ENCODE measurements at places on chromosomes 13 and 19.
A peak's percentile ranks its signal among the peaks of the same experiment; 100 is the strongest.

- DNase-seq = peak; percentile 22
Observed at GRCh38 chr13:53138376-53139036, 109.9 kb downstream of the OLFM4 start.

DNA sequence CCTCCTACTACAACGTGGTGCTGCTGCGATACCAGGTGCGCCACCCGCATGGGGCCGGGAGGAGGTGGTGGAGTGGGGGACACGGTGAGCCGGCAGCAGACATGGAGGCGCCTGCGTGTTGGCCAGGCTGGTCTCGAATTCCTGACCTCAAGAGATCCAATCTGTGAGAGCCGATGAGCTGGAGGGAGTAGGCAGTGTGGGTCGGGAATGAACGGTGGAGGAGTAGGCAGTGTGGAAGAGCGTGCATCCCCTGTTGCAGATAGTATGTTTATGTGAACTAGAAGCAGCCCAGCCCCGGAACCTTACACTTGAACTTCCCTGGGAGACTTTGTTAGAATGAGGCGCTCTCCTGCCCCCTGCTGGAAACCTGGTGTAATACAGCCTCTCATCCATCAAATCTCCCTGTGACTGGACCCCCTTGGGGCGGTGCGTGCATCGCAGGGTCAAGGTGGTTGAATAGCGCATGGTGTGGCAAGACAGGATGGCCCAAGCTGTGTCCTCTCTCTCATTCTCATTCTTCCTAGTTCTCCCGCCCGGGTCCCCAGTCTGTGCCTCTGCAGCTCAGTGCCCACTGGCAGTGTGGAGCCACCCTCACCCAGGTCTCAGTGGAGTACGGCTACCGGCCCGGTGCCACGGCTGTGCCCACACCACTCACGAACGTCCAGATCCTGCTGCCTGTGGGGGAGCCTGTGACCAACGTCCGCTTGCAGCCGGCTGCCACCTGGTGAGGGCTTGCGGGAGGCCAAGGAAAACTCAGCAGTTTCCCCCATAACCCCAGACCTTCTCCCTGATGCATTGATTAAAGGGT, 10.5 kb upstream of the B3GNT3 start:
- DNase-seq = peak; percentile 66

DNA sequence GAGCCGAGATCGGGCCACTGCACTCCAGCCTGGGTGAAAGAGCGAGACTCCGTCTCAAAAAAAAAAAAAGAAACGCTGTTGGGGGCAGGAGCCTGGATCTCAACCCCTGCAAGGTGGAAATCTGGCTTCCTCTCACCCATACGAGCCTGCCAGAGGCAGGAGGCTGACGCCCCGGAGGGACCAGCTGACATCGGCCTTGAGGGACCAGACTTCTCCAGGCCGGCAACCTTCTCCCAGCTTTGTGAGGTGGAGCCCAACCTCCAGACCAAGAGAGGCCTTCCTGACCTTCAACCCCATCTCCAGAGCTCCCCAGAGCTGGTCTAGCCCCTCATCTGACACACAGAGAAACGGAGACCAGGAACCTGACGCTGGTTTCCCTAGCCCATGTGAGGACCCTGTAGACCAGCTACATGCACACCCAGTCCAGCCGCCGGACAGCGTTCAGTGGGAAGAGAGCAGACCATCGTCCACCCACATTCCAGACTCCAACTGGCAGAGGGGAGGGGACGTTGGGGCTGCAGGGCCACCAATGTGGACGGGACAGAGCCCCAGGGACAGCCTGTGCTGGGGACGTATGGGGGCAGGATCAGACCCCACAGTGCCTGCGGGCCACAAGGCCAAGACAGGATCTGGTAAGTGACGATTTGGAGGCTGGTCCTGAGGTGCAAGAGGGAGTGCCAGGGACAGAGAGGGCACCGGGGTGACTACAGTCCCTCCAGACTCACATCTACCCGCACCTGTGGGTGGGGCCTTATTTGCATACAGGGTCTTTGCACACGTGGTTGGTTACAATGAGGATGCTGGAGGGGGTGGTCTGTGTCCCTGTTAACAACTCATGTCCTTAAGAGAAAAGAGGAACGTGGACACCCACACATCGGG, 11.4 kb downstream of the SBNO2 start:
- DNase-seq = no peak

DNA sequence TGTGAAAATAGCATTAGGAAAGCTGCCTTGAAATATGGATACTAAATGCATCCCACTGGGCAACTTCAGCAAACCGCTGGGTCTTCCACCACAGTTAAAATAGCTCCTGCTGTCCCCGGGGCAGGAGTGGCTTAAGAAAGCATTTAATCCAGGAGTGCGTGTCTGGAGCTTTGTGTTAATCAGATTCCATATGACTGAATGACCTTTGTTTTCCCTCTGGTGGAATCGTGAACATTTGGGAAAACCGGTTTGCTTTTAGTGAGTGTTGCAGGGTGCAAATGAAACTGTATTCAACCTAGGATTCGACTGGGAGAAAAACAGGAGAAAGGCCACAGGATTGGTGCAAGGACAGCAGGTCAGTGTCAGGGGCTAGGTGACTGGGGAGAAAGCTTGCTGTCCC, 237.6 kb upstream of the MAB21L1 start:
- DNase-seq = no peak

- no peak for DNase-seq
Observed at GRCh38 chr13:23729531-23729930, 159.3 kb downstream of the TNFRSF19 start.

- no peak for DNase-seq
Observed at GRCh38 chr13:33945477-33945876, 127.5 kb downstream of the RFC3 start.

- no peak for DNase-seq
Observed at GRCh38 chr13:102693250-102693649, 1.6 kb downstream of the METTL21C start.

DNA sequence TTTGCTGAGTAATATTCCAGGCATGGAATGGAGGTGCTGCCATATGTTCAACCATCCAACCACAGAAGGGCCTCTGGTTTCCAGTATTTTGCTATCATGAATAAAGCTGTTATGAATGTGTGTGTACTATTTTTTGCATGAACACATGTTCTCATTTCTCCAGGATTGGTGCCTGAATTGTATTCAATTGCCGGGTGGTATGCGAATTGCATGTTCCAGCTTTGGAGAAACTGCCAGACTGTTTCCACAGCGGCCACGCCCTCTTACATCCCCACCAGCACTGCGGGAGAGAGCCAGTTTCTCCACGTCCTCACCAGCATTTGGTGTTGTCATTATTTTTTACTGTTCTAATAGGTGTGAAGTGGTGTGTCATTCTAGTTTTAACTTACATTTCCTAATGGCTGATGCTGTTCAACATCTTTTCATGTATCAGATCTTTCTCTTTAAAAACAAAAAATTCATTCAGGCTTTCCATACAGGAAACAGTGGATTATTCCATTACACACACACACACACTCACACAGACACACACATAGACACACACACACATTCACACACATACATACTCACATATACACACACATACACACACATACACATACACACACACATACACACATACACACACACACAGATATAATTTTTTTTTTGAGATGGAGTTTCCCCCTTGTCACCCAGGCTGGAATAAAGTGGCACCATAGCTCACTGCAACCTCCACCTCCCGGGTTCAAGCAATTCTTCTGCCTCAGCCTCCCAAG, 154.1 kb downstream of the PTPRS start:
- DNase-seq = no peak

DNA sequence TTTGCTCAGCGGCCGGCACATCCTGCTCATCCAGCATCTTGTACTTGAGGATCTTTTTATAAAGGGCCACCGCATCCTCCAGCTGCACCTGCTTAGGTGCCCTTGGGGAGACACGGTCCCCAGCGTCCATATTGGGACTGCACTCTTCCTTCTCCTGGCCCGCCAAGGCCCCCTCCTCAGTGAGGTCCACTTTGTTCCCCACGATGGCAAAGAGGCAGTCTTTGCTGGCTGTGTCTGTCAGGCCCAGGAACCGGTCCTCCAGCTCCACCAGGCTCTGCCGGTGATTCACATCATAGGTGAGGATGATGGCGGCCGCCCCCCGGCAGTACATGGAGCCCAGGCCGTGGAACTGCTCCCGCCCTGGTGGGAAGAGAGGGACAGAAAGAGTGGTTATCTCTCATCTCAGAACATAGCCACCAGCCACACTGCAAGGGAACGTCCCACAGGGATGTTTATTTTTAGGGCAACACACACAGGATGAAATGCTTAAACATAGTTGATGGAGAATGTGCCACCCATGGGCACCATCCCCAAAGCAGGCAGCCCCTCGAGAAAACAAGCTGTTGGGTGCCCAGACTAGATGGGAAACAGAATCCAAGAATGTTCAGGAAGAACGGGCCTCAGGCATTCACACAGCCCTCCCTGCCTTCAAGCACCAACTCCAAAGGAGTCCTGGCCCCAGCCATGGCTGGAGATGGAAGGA, 37.5 kb downstream of the RAB20 start:
- no peak for DNase-seq

- DNase-seq = no peak
Observed at GRCh38 chr19:35619290-35619923, 6.9 kb downstream of the HAUS5 start.

DNA sequence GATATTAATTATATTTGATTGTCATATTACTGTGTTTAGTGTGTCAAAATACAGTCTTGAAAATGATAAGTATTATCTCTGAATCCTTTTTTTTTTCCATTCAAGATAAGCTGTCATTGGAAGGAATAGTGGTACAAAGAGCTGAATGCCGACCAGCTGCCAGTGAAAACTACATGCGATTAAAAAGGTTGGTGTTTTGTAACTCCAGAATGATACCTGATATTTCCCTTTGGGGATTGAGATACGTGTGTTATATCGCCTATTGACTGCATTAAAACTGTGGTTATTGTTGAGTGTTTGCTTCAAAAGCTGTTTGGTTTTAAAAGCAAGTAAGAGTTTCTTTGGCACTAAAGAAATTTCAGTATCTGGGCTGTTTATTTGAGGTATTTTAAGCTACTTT, 6.5 kb upstream of the KCTD4 start:
- DNase-seq = no peak

DNA sequence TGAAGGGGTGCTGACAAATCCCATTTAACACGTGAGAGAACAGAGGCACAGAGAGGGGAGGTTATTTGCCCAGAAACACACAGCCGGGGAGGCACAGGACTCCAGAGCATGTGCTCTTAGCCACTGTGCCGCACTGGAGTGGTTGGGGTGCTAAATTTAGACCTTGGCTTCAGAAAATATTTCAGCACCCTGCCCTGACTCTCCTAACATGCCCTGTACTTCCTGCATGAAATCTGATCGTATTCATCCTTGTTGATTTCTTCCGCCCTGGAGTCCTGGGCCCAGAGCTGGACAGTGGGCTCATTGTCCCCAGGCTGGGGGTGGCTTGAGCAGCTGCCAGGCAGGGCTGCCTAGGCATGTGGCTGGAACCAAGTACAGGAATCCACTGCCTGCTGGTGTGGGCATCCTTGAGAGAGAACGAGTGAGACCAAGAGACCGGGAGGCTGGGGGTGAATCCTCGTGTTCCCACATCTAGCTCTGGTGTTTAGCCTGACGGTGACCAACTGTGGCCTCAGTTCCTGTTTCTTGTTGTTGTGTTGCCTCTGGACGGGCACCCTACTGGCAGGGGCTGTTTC, 5.3 kb downstream of the SLC27A1 start:
- DNase-seq = peak; percentile 82

DNA sequence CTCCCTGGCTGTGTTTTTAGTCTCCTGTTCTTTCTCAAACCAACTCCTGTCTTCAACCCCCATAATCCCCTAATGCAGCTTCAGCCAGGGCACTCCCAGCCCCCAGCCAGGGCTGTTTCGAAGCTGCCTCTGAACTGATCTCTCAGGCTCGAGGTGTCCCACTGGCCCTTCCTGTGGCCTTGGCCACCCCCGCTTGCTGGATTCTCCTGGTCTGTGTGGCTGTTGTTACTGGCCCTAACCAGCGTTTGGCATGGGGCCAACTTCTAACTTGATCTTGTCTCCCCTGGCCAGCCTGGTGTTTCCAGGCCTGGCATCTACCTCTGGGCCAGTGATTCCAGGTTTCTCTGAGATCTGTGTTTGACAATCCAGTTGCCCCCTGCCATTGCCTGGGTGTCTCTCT, 11.0 kb downstream of the XAB2 start:
- DNase-seq = peak; percentile 83

DNA sequence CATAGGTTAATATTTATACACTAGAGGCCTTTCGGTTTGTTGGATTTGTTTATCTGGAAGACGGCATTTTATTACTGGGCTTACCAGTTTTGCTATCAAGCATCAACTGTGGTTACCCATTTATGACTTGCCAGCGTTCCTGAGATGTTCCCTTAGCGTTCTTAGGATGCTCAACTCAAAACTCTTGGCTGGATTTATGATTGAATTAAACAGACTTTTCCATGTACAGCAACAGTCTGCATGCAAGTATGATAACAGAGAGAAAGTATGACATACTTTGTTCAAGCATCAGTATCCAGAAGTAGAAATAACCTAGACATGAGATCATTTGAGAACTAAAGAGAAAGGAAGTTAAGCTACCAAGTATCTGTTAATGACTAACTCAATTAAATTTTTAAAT, 29.9 kb upstream of the RNF113B start:
- no peak for DNase-seq

DNA sequence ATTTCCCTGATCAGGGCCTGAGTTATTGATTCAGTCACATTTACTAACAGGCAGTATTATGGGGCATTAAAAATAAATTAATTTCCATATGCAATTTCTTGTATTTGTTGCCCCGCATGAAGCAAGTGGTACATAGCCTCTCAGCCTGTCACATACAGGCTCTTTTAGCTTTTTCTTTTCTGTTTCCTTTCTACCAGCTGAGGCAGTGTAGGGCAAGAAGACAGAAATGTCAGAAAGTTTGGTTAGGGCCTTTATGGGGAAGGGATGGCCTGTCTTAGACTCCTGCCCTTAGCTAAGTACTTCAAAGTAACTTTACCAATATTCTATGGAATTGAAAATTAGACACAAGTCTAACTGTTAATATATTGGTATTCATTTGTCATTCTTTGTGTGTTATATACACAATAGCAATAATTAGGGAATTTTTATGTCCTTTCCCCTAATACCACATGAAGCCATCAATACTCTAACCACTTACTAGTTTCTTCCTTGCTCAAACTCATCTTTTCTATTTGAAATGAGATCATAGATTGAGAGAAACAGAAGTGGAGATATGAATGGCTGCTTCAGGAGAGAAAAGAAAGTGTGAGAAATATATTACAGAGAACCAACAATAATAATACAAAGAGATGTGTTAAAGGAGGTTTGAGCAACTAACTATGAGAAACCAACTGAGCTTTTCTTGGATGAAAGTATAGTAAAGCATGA, 669.6 kb downstream of the PCDH17 start:
- no peak for DNase-seq

- no peak for DNase-seq
Observed at GRCh38 chr13:111659842-111660241, 339.4 kb downstream of the TEX29 start.

- DNase-seq = no peak
Observed at GRCh38 chr13:63367522-63368198, 1952.0 kb upstream of the PCDH20 start.

GRCh38 chr13:27450921-27451471, 632 bp upstream of the MTIF3 start:
- DNase-seq = peak; percentile 51
